ENCODE measurements at places on chromosomes 5 and 9. TPM values are rescaled to one million over a fixed set of nuclear protein-coding genes. Genes with fewer than 3 reads are reported as not detected.
A peak's percentile ranks its signal among the peaks of the same experiment; 100 is the strongest.

The CYSRT1 gene
- 0.38 TPM for total RNA-seq

The FRRS1L gene
- 1.4 TPM for total RNA-seq

GRCh38 chr5:93044859-93045666 is 536.0 kb downstream of the NR2F1-AS1 start:
- no peak for DNase-seq

The ECPAS gene
- total RNA-seq, result 106 TPM

The TMEM252 gene
- total RNA-seq, result not detected

DNA sequence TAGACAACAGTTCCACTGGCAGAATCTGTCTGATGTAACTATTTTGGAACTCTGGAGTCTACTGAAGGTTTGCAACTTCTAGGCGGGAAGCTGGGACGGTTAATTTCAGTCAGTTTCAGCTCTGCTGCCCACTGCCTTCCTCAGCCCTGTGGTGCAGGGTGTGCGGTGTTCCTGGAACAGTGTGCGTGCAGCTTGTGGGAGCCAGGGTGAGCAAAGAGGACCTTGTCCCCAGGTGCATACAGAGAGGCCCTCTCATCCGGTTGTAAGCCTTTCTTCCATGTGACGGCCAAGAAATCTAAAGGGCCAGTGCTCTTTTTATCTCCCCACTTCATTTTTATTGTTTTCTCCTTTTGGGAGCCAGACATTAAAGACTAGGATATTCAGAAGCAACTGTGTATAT is 114.6 kb downstream of the EHMT1 start:
- no peak for DNase-seq

The SMIM32 gene
- not detected for total RNA-seq

DNA sequence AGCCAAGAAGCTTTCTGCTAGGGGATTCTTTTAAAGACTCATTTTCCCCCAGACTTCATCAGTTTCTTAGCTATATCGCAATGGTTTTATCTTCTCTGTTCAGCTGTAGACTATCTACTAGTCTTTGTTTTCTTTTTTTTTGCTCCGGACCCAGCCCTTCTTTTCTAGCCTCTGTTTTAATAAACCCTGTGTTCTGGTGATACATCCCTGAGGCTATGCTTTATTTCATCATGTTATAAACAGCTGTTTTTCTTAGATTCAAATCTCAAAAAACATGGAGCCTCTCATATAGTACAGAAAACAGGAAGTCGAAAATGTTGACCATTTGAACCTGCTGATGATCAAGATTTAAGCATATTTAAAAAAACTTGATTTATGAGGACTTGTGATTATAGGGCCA is 37.8 kb downstream of the SCGB3A1 start:
- DNase-seq, result no peak

DNA sequence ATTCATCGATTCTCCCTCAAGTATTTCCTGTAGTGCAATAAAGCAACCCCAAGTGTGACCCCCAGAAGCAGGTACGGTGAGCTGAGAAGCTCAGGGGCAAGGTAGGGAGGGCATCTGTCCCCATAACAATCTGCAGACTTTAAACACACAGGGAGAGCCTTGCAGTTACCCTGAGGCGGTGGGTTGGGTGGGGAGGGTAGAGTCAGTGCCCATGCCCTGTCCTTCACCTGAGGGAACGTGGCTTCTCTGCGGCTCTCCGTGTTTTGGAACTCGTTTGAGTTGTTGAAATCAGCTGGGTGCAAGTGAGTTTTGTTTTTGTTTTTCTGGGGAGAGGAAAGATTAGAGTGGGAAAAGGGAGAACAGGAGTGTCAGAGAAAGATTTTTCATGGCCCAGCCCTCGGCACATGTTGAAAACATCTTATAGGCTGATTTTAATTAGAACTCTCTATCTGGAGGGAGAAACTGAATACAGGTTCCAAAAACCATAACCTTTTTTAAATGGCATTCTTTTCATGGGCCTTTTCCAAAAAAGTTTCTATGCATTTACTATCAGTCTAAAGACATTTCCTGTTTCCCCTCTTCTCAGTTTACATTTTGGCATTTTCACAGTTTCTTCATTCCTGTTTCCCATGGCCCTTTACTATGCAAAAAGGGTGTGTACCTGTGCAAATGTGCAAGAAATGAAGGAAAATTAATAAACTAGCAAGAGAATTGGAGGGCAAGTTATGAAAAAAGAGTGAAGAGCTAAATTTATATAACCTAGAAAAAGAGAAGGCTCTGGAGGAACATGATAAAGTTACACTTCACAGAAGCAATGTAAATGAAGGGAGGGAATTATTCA is 266.5 kb upstream of the VLDLR start:
- DNase-seq, result no peak

The PRELID2 gene
- total RNA-seq, result 83.7 TPM

The ZER1 gene
- 57.2 TPM for total RNA-seq

The FOXD4L6 gene
- not detected for total RNA-seq

- DNase-seq, result no peak
Observed at GRCh38 chr9:72864327-72864726, 88.5 kb downstream of the ALDH1A1 start.

DNA sequence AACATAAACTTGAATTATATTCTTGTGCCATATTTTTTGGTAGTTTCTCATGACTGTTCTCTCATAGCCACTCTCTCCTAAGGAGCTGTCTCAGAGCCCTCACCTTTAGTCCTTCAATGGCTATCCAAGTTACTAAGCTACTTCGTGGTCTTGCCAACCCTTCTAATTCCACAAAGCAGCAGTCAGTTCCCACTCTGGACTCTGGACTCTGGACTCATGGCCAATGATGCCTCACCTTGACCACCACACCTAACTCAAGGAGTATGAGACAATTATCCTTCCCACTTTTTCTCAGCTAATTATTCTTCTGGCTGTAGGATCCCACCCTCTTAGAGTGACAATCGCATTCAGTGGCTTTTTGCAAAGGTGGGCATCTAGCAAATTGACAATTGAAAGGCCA is 42.2 kb downstream of the TUSC1 start:
- DNase-seq, result no peak

DNA sequence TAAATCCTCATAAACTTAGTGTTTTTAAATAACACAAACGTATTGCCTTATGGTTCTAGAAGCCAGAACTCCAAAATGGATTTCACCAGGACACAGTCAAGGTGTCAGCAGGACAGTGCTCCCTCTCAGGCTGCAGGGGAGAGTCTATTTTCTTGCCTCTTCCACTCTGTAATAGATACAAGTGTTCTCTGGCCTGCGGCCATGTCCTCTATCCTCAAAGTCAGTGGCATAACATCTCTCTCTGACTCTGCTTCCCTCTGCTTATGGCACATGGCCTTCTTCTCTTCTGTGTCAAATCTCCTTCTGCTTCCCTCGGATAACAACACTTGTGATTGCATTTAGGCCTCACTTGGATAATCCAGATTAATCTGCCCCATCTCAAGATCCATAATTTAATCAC is 129.4 kb upstream of the OR13F1 start:
- peak; percentile 30 for DNase-seq

The TMEM174 gene
- total RNA-seq, result not detected

GRCh38 chr9:25681266-25681665 is 3.0 kb upstream of the TUSC1 start:
- no peak for DNase-seq

GRCh38 chr5:176184608-176185132 is 53.6 kb upstream of the SIMC1 start:
- no peak for DNase-seq

The TEK gene
- 22.8 TPM for total RNA-seq

DNA sequence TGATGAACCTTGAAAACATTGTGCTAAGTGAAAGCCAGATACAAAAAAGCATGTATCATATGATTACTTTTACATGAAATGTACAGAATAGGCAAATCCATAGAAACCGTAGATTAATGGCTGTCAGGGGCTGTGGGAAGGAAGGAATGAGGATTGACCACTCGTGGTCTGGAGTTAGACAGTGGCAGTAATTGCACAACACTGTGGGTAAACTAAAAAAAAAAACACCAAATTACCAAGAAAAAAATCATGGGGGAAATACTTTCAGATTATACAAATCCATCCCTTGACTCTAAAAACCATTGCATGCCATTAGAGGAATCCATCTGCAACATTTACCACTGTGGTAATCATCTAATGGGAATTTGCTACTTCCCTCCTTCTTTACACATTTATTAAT is 140.0 kb downstream of the SIL1 start:
- DNase-seq, result no peak

The OR13C3 gene
- total RNA-seq, result not detected

The CTSV gene
- not detected for total RNA-seq

- no peak for DNase-seq
Observed at GRCh38 chr5:32754284-32754683, 43.2 kb downstream of the NPR3 start.

The PLAC8L1 gene
- total RNA-seq, result 0.41 TPM

DNA sequence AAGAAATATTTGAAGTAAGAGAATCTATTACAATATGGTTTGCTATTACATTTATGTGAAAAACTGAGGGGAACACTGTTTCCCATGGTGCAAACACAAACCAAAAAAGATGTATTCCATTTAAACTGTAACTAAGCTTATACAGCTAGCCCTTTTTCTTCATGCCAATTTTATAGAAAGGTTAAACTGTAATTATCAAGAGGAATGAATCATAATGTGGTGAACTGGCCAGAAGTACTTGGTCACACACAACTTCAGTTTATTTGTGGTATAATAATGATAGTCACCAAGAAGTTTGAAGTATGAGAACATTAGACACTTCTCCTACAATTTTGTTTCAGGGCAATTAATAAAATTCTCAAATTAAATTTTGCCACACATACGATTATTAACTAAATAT is 177.9 kb downstream of the XRCC4 start:
- no peak for DNase-seq

The OGN gene
- 14.4 TPM for total RNA-seq

The NSMF gene
- 12.4 TPM for total RNA-seq

DNA sequence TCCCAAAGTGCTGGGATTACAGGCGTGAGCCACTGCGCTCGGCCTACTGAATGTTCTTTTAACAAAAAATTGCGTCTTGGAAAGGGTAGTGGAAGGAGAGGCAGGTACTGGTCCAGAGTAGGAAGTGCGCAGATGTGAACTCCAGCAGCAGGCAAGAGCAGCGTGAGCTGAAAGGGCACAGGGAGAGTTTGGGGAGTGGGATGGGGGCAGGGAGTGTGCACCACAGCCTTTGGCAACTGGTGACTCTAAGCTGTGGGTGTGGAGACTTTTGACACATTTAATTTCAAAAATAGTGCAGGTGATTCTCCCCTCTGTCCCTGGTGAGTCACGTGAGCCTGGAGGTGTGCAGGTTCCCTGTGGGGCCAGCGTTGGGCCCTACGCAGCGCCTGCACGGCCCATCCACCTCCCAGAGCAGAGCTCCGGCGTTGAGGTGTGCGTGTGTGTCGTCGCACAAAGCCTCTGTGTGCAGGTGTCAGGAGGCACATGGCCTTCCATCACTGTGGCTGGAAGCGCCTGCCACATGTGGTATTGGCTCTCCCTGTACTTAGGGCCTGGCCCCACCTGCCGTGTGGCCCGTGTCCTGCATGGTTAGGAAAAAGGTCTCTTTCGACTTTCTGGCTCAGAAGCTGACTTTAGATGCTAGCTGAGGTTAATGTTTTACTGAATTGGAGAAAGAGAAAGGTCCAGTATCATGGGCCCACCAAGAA is 11.5 kb downstream of the SQSTM1 start:
- no peak for DNase-seq

- peak; percentile 66 for DNase-seq
Observed at GRCh38 chr5:170302653-170303501, 5.3 kb upstream of the LCP2 start.

GRCh38 chr5:125149527-125149926 is 403.1 kb upstream of the ZNF608 start:
- DNase-seq, result no peak

DNA sequence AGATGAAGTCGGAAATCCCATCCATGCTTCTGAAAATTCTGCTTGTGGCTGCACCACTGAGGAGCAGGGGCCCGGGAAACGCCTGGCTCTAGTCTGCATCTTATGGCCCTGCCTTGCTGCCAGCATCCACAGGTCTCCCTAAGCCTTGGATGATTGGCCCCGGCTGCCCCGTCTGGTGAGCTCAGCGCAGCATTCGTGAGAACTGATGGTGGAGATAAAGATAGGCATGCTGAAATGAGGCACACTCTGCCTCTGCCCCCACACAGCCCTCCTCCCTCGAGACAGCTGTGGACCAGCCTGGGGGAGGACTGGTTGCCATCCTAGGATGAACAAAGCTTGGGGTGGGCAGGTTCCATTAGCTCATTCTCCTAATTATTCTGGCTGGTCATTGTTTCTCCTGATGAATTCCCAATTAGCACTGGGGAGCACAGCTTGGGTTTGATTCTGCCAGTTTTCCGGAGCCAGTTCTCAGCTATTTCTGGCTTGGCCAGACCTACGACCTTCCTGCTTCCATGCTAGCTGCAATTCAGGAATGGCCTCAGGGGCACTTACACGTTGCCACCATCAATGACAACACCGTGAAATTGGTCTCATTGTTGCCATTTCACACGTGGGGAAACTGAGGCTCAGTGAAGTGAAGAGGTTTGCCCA is 62.8 kb upstream of the CPEB4 start:
- no peak for DNase-seq

GRCh38 chr5:149320791-149321330 is 24.4 kb upstream of the GRPEL2 start:
- DNase-seq, result peak; percentile 91

- DNase-seq, result no peak
Observed at GRCh38 chr5:89281766-89282553, 399.0 kb upstream of the MEF2C start.

The CBY3 gene
- not detected for total RNA-seq
